ENCODE measurements at places on chromosomes 3 and 15. TPM values are rescaled to one million over a fixed set of nuclear protein-coding genes. Genes with fewer than 3 reads are reported as not detected.

DNA sequence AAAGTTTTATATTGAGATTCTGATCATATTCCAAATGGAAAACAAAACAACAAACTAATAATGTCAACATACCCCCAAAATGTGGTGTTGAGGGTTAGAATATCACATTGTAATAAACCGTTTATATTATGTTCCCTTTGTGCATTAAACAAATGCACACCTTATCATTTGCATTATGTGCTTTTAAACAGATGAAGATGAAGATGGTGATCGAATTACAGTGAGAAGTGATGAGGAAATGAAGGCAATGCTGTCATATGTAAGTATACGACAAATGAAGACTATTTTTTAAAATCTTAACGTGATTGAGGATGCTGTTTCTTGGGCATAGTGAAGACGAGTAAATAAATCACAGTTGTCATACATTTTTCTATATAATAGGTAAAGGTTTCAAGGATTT, 20.6 kb downstream of the MAP2K5 start:
- H3K36me3 ChIP-seq: peaks cover 25% of the 10 kb centered on the region
- H3K4me3 ChIP-seq: no peak overlapping the region
- H3K27ac ChIP-seq: no peak overlapping the region

- no peak overlapping the region for H3K4me3 ChIP-seq
- DNase-seq: no peak
- H3K36me3 ChIP-seq: no peaks in the 10 kb centered on the region
- no peak overlapping the region for H3K27ac ChIP-seq
- no peaks in the 10 kb centered on the region for H3K27me3 ChIP-seq
Observed at GRCh38 chr3:167837466-167837865, 101.9 kb downstream of the SERPINI1 start.

GUCA1C gene
- not detected for total RNA-seq

DNA sequence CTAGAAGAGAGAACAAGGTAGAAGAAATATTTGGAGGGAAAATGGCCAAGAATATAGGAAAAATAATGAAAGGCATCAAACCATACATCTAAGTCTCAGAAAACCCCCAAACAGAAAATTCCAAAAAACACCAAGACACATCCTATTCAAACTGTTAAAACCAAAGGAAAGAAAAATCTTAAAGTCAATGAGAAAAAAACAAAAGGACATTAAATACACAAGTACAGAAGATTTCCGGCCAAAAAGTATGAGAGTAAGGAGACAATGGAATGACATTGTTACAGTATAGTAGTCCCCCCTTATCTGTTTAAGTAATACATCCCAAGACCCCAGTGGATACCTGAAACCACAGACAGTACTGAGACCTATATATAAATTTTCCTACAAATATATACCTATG, 18.8 kb downstream of the CLASP2 start:
- H3K4me3 ChIP-seq: no peak overlapping the region
- DNase-seq: no peak
- no peak overlapping the region for H3K27ac ChIP-seq
- peaks cover 19% of the 10 kb centered on the region for H3K4me1 ChIP-seq
- no peaks in the 10 kb centered on the region for H3K27me3 ChIP-seq
- peaks cover 39% of the 10 kb centered on the region for H3K36me3 ChIP-seq
